ENCODE measurements at places on chromosomes 2 and 18. TPM values are rescaled to one million over a fixed set of nuclear protein-coding genes. Genes with fewer than 3 reads are reported as not detected.

The PSMG2 gene
- 66.7 TPM for total RNA-seq

The ESPNL gene
- 0.18 TPM for total RNA-seq

The MYOM1 gene
- 0.13 TPM for total RNA-seq

The IMP4 gene
- total RNA-seq: 160 TPM

The DYNAP gene
- not detected for total RNA-seq

The CCDC141 gene
- not detected for total RNA-seq

The SEMA4C gene
- total RNA-seq: 20.6 TPM

All from A549 treated with dexamethasone at 1 μM for 4 hours (cell line).